Smooth muscle cell of the brain vasculature (primary cell): ENCODE measurements at places on chromosomes 7 and 10.

- DNase-seq: no peak
Measured at GRCh38 chr10:89633484-89633883, 11.6 kb downstream of the PANK1 start.

GRCh38 chr7:26157520-26158105, 5.6 kb downstream of the NFE2L3 start:
- no peak for DNase-seq

- no peak for DNase-seq
Measured at GRCh38 chr7:85612514-85612913, 425.7 kb upstream of the SEMA3D start.

GRCh38 chr7:20730611-20731010, 56.1 kb downstream of the SP8 start:
- DNase-seq: no peak

DNA sequence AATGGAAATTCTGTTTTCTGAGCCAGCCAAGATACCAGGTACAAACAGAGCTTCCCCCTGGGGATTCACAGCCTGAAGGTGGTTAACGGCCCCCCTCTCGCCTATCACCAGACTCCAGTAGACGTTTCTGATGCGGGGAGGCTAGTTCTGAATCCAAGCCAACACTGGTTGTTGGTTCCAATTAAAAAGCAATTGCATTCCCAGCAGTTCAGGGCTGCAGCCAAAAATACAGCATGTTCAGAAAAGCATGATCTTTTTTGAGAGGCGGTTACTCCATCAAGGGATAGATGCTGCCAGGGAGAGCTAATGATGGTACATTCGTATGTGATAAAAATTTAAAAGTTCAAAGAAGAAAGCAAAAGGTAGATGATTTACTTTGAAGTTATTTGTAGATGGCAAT, 481.0 kb downstream of the GALNT17 start:
- DNase-seq: no peak
